ENCODE measurements at places on chromosomes 3 and 15.

DNA sequence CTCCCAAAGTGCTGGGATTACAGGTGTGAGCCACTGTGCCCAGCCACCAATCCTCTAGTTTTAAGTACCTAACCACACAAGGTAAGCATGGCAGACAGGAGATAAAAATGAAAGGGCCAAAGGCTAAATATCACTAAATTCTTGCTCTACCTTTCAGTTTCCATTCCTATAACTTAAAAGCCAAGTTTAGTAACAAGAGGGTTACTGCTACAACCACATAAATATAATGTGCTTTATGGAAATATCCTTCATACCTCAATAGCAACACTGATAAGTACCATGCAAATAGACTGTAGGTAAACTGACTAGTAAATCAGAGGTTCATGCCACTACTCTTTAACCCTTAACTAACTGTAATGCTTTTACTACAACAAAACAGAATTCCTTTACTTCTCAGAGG lies 38.7 kb upstream of the MUC13 start:
- no peak for DNase-seq

GRCh38 chr3:15290736-15291135 lies 41.6 kb downstream of the SH3BP5 start:
- DNase-seq = no peak

GRCh38 chr15:70687482-70687881 lies 75.9 kb downstream of the UACA start:
- DNase-seq = no peak

DNA sequence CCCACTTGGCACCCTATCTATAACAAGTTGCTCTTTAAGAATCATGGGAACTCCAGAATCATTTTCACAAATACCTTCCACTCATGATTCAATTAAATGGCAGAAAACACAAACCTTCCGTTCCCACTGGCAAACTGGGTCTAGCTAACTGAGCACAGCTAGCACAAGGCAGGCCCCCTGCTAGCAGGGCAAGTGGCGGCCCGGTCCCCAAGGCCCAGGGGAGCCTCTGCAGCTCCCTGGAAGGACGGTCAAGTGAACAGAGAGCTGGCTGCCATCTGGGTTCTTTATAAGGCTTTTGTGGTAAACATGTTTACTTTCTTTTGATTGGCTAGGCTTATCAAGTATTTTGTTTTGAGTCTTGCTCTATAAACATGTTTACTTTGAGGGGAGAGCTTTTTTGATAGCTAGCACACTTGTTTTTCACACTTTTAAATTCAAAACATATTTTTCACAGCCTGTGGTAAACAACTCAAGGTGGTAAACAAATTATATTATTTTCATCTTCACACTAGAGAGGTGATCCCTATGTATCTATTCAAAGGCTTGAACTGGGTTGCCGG lies 81.4 kb downstream of the FOXP1 start:
- DNase-seq = no peak

- DNase-seq = no peak
Measured at GRCh38 chr3:58628823-58629562, 37.6 kb downstream of the FAM3D start.

DNA sequence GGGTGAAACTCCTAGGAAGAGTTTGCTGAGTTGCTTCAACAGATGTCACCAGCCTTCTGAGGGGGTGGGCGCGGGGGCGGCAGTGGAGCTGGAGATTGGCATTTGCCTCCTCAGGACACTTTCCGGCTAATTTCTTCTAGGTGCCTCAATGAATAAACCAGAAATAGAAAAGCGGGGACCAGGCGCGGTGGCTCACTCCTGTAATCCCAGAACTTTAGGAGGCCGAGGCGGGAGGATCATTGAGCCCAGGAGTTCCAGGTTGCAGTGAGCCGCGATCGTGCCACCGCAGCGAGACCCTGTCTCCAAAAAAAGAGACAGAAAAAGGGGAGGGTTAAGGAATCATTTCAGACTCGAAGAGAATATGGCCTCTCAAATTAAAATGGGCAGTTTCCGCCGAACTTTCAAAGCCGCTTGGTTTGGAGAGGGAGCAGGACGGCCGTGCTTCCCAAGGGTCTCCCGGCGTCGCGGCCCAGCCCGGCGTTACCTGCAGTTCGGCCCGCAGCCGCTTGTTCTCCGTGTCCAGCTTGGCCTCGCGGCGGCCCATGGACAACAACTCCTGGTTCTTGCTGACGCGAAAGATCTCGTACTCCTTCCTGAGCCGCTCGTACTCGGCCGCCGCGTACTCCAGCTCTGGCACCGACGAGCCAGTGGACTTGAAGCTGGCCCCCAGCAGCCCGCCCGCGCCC lies 587 bp downstream of the NPHP3 start:
- DNase-seq = no peak

DNA sequence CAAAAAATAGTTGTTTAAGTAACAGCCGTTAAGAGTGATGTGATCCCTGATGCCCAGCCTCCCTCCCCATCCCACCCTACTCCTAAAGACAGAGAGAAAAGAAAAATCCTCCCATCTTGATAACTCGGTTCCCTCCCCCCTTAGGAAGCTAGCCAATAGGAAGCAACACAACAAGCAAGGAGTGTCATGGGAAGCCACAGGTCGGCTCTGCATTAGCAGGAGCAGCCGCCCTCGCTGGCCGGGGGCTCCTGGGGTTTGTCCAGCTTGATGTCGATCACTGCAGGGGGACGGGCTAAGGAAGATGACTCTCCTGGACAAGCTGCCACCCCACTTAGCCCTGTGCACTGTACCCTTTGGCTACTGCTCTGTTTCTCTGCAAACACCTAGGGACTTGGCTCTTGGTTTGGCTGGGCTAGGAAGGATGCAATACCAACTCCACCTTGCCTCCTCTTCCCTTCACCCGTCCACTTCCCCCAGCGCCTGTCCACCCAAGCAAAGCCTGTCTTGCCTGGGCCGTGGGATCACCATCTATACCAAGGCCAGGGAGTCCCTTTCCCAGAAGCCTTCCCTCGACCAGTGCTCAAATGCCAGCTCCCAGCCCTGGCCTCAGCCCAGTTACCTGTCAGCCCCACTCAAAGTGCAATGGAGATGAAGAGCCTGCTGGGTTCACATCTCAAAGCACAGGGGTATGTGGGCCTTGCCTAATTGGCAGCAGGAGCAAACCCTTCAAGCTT lies 23.1 kb downstream of the SRPRB start:
- DNase-seq = no peak

Data from SHP77 treated with DMSO at 0.1 percent for 48 hours (cell line).